ENCODE measurements at places on chromosomes 16 and 17.

- peak; percentile 43 for DNase-seq
Measured at GRCh38 chr17:60135951-60136666, 13.7 kb upstream of the CA4 start.

- DNase-seq: no peak
Measured at GRCh38 chr17:12830777-12831247, 41.5 kb downstream of the ARHGAP44 start.

GRCh38 chr17:41338961-41339485 lies 11.6 kb downstream of the KRT33A start:
- DNase-seq: no peak

DNA sequence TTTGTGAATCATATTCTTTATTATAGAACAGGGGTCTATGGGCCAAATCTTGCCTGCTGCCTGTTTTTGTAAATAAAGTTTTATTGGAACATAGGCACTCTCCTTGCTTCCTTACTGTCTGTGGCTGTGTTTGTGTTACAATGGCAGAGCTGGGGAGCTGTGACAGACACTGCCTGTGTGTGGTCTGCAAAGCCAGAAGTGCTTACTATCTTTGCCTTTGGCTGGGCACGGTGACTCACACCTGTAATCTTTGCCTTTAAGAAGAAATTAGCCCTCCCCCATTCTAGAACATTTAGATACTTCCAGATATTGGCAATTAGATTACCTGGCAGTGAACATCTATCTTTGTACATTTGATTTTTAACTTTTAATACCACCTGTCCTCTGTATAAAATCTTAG lies 308.3 kb downstream of the FOXL1 start:
- no peak for DNase-seq

- DNase-seq: no peak
Measured at GRCh38 chr17:29714146-29714545, 91.4 kb upstream of the CORO6 start.

DNA sequence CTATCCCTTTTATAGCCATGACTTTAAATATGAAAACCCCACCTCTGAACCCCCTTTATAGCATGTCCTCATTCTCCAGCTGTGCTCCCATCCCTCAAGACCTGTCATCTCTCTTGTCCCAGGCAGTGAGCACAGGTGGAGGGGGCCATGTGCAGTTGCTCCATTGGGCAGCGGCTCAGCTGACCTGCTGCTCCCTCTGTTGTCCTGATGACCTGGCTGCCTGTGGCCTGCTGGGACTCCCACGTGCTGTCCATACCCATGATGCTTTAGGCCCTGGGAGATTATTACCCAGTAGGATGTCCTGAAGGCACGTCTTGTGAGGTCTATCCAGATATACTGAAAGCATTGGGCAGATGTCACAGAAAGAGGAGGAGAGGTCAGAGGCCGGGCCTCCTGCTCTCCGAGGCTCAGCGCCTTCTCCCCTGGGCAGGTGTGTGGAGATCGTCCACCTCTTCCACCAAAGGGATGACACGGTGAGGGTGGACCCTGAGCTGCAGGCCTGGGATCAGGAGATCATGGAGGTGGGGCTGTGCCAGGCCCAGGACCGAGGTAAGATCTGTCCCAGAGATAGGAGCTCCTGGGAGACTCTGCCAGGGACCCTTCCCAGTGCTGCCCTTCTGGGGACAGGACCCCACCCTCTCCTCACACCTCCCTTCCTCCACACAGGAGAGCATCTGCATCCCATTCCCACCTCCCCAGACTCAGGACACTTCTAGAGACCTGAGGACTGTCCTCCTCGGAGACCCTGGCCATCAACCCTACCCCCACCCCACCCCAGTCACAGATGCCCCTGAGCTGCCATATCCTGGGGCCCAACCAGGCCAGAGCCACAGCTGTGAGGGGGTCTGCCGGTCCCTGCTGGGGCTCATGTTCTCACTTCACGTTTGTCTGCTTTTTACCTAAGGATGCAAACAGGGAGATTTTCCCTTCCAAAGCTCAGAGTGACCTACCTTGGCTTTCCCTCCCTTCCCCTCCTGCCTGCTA lies 58.0 kb downstream of the GOSR1 start:
- DNase-seq: no peak

DNA sequence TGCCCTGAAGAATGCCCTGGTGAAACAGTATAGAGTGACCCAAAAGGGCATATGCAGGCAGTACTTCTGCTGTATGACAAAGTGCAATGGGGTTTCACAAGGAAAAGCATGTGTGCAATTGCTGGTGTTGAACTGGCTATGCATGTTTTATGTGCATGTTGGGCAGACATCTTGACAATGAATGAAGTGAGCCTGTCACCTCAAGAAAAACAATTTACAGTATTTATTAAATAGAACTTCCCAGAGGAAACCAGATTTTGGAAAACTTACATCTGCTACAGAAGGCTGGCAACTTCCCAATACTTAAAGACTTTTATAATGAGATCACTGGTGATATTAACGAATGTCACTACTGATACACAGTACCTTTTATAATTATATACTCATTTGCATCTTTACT lies 30.6 kb downstream of the C17orf67 start:
- no peak for DNase-seq

DNA sequence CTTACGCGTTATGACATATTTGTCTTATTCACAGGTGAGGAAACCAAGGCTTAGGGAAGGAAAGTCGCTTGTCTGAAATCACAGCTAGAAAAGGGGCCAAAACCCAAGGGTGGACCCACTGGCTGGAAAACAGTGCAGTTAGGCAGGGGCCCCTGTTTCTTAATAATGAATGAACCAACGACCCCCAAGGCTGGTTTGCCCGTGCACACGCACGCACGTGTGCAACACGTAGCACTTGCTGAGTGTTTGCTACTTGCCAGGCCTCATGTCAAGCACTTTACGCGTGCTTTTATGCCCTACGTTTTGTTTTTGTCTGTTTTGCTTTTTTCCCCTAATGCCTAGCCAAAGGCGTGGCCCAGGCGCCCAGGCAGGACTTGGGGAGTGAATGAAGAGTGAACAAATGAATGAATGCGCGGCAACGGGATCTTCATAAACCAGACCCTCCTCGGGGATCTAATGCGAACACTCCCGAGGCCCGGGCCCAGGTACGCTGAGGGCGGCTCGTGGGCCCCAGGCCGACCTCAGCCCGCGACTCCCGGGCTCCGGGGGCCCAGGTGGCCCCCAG lies 571 bp upstream of the USP10 start:
- no peak for DNase-seq

DNA sequence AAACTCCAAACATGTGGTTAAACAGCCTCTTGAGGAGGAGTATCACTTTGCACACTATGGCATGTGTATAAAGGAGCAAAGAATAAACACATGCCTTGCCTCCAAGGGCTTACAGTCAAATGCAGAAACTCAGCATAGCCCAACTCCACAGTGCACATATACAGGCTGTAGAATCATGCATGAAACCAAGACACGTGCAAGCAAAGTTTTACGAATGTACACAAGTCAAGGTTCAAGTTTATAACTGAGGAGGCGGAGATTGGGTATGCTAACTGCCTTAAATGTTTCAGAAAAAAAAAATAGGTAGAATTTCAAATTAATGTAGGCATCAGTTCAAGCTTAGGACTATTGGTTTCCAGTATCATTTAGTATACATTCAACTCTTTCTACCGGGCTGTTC lies 321.1 kb downstream of the SOX9 start:
- DNase-seq: no peak

DNA sequence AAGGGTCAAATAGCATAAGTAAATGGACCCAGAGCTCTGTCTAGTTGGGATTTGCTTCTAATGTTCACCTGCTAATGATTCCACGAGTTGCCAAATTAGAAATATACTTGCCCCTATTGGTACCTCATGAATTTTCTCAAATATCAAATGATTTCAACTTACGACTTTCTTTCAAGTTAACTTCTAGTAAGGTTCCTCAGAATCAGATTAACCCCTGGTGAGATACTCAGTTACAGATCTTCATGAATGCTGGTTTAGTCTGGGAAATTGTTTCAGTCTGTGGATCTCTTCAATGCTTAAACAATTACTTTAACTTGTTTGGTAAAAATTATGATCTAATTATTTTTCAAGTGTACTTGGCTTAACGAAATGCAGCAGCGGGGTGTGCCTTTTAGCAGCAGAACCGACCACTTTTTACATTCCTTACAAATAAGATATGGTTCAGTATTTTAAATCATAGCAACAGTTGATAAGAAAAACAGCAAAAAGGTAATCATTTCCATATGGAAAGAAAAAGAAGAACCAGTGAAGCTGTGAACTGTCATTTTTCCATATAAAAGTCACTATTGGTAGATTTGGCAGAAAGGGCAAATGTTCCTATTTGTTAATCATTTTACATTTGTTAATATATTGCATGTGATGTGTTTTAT lies 34.5 kb downstream of the TUBD1 start:
- DNase-seq: no peak

DNA sequence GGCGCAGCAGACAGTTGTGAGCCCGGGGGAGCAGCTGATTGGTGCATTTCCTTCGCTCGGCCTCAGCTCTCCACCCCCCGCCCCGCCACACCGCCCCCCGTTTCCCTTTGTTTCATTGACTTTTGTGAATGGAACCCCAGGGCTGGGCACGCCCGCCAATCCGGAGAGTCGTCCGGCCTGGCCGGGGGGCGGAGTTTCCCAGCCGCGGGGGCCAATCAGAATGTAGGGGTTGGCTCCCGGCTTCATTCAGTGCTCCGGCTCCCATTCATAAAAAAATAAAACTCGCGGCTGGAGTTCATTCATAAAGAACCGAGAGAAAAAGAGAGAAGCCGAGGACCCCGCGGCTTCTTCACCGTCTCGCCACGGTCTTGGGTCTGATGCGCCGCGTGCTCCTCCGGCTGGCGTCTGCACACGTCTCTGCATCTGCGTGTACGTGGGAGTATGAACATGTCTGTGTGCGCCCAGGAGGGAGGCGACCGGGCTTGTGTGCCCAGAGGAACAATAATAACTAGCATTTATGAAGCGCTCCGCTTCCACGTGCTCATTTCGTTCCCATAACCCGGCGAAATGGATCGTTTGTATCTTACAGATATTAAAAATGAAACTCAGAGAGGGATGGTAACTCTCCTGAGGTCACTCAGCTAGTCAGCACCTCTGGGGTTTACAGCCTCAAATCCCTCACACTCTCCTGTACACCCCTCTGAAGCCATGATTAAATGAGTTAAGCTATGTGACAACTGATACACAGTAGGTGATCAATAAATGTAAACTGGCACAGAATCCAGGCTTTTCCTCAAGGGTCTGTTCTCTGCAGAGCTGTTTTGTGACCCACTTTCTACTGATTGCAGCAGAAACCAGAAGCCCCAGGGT lies at the start of gene ETV4:
Gene ETV4, minus strand, starts transcription at position 22 of the 870 bp plus-strand sequence. CDS start 723 bp downstream, outside the sequence.
- DNase-seq: peak; percentile 87

DNA sequence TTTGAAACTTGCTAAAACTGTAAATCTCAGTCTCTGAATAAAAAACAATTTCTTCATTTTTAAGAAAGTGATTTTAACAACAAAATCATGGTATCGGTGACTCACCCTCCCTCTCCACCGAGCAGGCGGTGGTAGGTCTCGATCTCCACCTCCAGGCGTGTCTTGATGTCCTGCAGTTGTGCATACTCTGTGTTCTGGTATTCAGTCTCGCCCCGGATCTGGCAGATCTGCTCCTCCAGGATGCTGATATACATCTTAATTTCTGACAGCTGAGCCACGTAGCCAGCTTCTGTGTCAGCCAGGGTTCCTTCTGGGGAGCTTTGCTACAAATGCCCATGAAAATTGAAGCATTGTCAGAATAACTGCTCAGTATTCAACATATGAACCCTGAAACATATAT lies 15.4 kb upstream of the KRT24 start:
- no peak for DNase-seq

GRCh38 chr17:61635913-61636432 lies 45.0 kb upstream of the NACA2 start:
- peak; percentile 68 for DNase-seq

- DNase-seq: peak; percentile 88
Measured at GRCh38 chr17:78128551-78129350, at the start of gene TMC6. Gene TMC6, minus strand, starts transcription at chr17:78128755. Its CDS starts 1,923 bp downstream, at chr17:78126832.

GRCh38 chr17:40615068-40615840 lies 32.4 kb downstream of the SMARCE1 start:
- peak; percentile 92 for DNase-seq

DNA sequence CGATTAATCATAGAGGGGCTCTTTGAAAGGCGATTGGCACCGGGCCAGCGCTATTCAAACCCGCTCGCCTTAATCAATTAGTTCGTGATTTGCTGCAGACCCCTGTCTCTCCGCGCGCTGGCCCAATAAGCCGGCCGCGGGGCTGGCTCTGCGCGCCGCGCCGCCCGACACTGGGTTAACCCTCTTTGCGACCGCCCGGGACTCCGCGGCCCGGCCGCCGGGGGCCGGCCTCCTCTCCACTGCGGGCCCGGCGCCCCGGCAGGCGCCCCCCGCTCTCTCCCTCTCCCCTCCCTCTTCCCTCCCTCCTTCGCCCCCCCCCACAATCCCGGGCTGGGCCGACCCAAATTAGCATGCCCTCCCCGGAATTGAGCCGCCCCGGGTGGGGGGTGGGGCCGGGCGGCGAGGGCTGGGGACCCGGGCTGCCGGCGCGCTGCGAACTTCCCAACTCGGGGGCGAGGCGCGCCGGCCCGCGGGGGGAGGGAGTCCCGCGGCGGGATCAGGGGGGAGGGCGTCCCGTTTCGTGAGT lies 428 bp upstream of the SALL1 start:
- DNase-seq: no peak

- DNase-seq: no peak
Measured at GRCh38 chr16:78720416-78720815, 621.0 kb downstream of the WWOX start.

DNA sequence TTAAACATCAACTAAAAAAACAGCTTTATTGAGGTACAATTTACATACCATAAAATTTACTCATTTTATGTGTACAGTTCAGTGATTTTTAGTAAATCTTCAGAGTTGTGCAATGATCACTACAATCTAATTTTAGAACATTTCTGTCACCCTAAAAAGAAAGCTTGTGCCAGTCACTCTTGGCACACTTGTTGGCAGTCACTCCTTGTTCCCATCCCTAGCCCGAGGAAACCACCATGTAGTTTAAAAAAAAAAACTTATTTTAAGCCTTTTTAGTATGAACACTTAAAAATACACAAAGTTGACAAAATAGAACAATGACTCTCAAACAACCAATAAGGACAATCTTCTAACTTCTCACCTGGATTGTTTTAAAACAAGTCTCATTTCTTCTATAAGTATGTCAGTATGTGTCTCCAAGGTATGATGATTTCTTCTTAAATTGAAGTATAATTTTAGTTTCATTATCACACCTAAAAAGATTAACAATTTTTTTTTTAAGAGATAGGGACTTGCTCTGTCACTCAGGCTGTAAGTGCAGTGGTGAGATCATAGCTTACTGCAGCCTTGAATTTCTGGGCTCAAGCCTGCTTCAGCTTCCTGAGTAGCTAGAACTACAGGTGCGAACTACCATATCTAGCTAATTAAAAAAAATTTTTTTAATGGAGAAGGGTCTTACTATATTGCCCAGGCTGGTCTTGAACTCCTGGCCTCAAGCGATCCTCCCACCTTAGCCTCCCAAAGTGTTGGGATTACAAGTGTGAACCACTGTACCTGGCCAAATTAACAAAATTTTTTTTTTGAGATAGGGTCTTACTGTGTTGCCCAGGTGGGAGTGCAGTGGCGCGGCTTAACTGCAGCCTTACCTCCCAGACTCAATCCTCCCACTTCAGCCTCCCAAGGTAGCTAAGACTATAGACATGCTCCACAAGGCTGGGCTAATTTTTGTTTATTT lies 53.2 kb downstream of the PPM1E start:
- no peak for DNase-seq

- peak; percentile 89 for DNase-seq
Measured at GRCh38 chr17:78250891-78251772, 19.7 kb downstream of the TMEM235 start.

GRCh38 chr16:55370762-55371482 lies 46.9 kb downstream of the IRX6 start:
- peak; percentile 31 for DNase-seq

- peak; percentile 81 for DNase-seq
Measured at GRCh38 chr16:29806099-29806579, at the start of gene MAZ. Gene MAZ, plus strand, starts transcription at chr16:29806529. Its CDS starts 173 bp downstream, at chr16:29806702.

Data from B cell (primary cell).